HAP-1 (cell line): ENCODE measurements at places on chromosomes 13 and 19.

GRCh38 chr13:112877066-112877465, 91.9 kb upstream of the MCF2L start:
- no peak for DNase-seq

- no peak for DNase-seq
Observed at GRCh38 chr19:45446295-45446694, 21.5 kb upstream of the FOSB start.

DNA sequence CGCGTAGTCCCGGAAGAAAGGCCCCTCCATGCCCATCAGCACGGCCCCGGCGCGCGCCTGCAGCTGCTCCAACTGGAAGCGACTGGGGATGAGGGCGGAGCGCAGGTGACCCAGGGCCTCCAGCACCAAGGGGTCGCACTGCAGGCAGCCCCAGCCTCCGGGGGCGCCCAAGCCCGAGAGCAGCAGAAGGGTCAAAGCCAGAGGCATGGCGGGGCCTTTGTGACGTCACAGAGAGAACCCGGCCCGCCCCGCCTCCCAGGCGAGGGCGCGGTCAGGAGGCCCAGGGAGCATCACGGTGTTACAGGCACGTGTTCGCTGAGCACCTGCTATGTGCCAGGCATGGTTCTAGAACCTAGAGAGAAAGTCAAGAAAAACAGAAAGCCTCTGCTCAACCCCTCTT, at the start of gene IZUMO2:
IZUMO2 (minus strand) TSS at position 294 of the 400 bp plus-strand sequence; CDS start at position 207, 87 bp downstream.
- no peak for DNase-seq

DNA sequence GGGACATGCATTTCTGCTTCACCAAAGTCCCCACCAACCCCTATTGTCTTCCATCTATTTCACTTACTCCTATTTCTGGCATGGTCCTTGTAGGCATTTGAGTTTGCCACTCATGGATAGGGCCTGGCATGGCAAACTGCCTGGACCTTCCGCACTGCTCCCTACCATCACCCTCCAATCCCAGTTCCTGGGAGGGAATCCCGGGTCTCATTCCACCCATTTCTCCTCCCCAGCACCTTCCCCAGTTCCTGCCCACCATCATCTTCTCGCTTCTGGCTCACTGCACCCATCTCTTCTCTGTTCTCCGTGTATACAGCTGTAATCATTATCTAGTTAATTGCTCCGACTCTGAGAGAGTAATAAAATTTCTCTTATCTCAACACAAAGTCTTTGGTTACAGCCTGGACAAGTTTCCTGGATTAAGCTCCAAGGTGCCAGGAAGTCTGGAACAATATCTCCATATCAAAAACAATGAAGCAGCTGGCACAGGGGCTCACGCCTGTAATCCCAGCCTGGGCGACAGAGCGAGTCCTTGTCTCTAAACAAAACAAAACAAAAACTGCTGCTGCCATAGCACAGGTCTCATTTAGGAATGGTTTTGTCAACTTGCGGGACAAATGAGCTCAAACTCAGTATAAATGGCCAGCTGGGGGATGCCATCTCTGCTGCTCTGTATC, 17.0 kb upstream of the COX7A1 start:
- DNase-seq: peak; percentile 73

GRCh38 chr19:18629166-18630088, 7.4 kb upstream of the KLHL26 start:
- DNase-seq: no peak

- DNase-seq: no peak
Observed at GRCh38 chr19:38535212-38535611, 82.5 kb downstream of the MAP4K1 start.

GRCh38 chr19:911197-912033, 1.6 kb downstream of the R3HDM4 start:
- DNase-seq: no peak

DNA sequence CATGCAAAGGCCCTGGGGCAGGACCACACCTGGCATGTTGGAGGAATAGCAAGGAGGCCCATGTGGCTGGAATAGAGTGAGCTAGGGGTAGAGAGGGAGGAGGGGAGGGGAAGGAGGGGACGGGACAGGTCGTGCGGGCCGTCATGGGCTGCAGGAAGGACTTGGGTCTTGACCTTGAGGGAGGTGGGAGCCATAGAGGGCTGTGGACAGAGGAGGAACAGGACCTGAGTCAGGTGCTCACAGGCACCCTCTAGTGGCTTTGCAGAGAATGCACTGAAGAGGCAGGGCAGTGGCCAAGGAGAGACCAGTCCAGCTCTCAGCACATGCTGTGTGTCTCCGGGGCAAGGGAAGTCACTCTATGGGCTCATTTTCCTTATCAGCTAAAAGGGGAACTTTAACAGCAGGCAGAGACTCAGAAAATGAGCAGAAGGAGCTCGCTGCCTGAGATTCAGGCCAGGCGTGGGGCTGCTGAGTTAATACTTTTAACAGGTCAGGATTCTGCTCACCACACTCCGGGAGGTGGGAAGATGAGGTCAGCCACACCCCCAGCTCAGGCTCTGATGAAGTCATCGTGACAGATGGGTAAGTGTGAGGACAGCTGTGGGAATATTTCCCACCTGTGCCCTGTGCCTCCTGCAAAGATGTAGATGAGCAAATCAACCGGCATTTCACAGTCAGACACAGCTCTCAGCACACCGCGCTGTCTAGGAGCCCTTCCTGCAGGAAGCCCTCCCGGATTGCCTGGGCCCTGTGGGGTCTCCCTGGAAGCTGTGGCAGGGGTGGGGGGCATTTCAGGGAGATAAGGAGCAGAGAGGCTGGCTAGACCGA, 6.0 kb upstream of the TNFAIP8L1 start:
- no peak for DNase-seq

- no peak for DNase-seq
Observed at GRCh38 chr19:35457173-35457572, 9.1 kb downstream of the FFAR2 start.

DNA sequence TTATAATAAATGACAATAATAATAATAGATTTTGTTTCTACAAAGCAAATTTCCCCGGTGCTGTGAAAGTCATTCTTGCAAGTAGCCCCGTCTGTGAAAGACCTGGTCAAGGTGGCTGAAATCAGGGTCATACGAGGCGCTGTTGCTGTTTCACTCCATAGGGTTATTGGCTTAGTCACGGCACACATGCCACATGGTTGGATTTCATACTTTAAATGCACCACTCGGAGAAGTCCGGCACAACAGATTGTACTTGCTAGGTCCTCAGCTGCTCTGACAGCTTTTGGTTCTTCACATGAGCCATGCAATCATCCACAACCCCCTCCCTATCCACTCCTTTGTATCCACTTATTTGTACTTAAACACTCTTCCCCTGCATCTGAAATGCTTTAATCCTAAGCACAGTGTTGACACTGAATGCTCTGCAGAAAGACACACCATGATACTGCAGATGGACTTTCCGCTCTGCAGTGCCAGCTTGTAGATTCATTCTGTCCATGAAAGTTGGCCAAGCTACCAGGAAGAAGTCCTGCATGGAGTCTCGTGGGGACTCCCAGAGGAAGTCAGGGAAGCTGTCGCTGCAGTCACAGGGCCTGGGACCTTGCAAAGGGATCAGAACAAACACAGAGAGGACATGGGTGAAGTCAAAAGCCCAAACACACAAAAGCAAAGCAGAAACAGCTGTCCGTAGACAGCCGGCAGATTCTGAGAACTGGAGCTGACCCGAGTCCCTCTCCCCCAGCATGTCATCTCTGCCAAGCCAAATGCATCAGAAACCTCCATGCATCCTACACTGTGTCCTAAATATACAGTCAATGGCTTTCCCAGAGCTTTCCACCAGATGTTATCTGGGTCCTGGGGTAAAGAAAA, 124.6 kb downstream of the COL4A2 start:
- DNase-seq: no peak

DNA sequence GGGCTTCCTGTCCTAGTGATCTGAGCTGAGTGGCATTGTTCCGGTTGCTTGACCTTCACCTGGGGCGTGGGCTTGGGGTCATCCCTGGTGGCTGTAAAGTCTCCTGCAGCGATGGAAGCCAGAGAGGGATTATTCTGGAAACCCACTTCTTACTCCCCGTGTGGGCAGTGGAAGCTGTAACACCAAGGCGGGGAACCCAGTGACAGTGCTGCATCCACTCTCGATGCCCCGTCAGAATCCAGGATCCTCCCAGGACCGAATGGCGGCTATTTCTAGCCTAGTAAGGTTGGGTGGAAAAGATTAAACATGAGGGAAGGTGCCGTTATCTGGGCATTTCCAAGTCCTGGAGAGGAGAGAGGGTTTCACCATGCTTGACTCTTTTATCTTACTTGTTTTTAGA, 280.6 kb downstream of the ZNF536 start:
- no peak for DNase-seq

- DNase-seq: no peak
Observed at GRCh38 chr19:54560881-54561385, 12.7 kb upstream of the LILRA2 start.

- DNase-seq: no peak
Observed at GRCh38 chr19:35056513-35057063, 15.1 kb downstream of the HPN start.

GRCh38 chr19:11324079-11324661, 15.3 kb downstream of the RAB3D start:
- peak; percentile 49 for DNase-seq

DNA sequence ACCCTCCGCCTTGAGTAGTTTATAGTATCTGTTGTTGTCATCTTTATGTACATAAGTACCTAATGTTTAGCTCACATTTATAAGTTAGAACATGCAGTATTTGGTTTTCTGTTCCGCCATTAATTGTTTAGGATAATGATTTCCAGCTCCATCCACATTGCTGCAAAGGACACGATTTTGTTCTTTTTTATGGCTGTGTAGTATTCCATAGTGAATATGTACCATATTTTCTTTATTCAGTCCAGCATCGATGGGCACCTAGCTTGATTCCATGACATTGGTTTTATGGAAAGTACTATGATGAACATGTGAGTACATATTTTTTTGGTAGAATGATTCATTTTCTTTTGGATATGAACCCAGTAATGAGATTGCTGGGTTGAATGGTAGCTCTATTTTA, 174.4 kb upstream of the SPRY2 start:
- DNase-seq: no peak

GRCh38 chr13:111663505-111663904, 343.1 kb downstream of the TEX29 start:
- no peak for DNase-seq

GRCh38 chr13:94195715-94196114, 283.8 kb downstream of the DCT start:
- no peak for DNase-seq

DNA sequence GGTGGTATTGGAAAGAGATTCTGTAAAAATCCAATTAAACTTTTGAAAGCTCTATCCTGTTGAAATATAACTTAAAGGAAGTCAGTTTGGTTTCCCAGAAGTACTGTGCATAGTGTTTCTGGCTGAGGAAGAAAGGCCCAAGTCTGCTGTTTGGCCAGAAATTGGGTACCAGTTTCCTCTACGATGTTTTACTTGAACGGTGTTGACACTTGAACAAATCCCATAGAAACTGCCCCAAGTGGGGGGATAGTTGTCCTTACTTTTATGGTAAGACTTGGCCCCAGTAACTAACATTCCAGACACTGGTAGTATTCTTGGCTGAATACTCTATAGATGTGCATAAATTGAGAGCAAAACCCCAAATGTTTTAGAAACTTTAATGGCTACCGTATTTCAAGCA, 14.2 kb downstream of the KLF5 start:
- no peak for DNase-seq

- no peak for DNase-seq
Observed at GRCh38 chr19:28485292-28485691, 727.7 kb downstream of the UQCRFS1 start.

DNA sequence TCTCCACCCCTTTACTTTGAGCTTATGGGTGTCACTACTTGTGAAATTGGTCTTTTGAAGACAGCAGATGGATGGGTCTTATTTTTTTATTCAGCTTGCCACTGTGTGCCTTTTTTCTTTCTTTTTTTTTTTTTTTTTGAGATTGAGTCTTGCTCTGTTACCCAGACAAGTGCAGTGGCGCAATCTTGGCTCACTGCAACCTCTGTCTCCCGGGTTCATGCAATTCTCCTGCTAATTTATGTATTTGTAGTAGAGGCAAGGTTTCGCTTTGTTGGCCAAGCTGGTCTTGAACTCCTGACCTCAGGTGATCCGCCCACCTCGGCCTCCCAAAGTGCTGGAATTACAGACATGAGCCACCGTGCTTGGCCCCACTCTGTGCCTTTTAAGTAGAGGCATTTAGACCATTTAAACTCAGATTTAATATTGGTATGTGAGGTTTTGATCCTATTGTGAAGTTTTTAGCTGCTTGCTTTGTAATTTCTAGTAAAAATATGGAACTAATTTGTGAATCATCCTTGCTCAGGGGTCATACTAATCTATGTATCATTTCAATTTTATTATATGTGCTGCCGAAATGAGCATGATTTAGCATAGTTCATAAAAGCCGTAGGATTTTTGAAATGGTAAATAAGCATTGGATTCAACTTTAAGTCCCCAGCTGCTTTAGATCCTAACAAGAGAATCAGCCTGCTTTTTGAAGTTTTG, 584.5 kb downstream of the SLITRK1 start:
- DNase-seq: no peak

- DNase-seq: no peak
Observed at GRCh38 chr13:80134346-80134745, 206.6 kb downstream of the SPRY2 start.

DNA sequence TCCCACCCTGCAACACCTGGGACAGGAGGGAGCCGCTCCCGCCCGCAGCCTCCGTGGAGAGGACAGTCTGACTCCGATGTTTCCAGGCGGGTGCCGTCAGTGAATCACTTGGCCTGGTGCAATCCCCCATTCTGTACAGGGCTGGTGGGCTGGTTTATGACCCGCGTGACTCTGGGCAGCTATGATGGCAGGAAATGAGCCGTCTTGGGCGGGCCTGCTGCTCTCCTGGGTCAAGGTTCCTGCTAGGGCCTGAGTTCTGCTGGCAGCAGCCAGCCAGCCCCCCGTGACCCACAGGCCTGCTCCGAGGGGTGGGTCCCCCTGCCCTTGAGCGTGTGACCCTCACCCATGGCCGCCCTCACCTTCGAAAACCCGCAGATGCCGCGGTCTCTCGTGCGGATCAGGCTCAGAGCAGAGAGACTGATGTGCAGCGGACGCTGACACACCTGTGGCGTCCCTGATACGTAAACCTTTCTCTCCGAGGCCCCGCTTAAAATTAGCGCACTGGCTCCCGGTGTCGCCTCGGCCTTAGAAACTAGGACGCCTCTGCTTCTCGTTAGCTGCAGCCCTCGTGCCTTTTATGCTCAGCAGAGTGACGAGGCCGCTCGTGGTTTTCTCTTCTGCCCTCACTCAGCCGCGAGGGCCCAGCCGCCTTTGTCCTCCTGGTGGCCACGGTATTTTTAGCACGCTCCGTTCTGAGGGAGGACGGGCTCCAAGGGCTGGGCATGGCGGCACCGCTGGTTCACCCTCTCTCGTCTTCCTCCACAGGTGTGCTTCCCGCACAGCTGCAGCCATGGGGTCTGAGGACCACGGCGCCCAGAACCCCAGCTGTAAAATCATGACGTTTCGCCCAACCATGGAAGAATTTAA, 63.4 kb downstream of the KDM4B start:
- no peak for DNase-seq

DNA sequence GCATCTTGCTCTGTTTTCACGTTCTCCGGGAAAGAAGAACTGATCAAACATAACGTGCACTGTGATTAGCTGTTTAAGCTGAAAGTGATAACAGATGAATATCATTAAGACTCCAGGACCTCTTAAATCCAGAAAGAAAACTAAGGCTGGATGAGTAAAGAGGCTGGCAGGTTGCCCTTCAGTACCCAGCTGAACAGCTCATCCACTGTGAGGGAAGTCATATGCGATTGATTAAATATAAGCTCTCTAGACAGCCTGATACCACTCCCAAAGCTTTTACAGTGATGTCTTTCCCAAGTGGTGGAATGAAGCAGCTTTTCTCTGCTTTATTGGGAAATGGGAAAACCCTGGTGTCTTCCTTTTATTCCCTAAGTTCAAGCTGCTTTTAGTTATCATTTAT, 116.9 kb downstream of the EFNB2 start:
- DNase-seq: no peak
